NCI-H524 treated with DMSO at 0.1 percent for 48 hours (cell line): ENCODE measurements at places on chromosomes 3 and 15.

GRCh38 chr15:40911141-40911540 is 16.9 kb downstream of the VPS18 start:
- peak; percentile 24 for DNase-seq

GRCh38 chr3:171445620-171446204 is 14.5 kb downstream of the TNIK start:
- DNase-seq: no peak

- DNase-seq: no peak
Measured at GRCh38 chr15:80864666-80865065, 85.5 kb downstream of the CEMIP start.

DNA sequence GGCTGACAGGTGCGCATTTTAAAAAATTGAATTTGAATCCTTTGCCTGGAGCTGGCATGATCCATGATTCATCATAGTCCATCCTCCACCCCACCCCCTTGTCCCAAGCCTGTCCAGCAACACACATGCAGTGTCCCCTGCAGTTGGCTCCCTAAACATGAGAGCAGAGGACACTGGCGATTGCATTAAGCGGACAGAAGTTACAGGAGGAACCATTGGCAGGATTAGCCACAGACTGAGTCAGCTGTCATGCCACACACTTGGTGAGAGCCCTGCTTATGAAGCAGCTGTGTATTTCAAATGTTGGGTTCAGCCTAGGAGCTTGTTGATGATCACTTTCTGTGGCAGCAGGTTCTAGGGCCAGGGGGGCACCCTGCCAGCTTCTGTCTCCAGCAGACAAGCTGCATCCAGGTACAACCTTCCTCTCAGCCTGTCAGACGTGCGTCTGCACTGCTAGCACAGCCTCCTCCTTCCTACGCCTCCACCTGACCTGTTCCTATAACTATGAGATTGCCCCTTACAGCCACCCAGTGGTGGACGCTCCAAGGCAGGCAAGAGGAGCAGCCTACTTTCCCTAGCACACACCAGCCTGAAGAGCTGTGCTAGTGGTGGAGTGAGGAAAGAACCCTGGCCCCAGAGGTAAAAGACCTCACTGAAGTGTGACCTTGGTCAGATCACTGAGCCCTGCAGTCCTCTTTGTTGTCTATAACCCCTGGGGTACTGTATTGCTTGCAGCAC is 121.9 kb downstream of the SLCO3A1 start:
- DNase-seq: no peak

DNA sequence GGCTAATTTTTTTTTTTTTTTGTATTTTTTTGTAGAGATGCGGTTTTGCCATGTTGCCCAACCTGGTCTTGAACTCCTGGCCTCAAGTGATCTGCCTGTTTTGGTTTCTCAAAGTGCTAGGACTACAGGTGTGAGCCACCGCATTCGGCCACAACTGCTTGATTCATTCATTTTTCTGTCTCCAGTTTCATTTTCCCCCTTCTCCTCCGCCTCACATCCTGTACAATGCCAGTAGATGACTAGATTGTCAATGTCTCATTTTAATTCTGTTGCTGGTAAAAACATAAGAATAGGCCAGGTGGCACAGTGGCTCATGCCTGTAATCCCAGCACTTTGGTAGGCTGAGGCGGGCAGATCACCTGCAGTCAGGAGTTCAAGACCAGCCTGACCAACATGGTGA is 12.0 kb upstream of the ZNF592 start:
- no peak for DNase-seq

DNA sequence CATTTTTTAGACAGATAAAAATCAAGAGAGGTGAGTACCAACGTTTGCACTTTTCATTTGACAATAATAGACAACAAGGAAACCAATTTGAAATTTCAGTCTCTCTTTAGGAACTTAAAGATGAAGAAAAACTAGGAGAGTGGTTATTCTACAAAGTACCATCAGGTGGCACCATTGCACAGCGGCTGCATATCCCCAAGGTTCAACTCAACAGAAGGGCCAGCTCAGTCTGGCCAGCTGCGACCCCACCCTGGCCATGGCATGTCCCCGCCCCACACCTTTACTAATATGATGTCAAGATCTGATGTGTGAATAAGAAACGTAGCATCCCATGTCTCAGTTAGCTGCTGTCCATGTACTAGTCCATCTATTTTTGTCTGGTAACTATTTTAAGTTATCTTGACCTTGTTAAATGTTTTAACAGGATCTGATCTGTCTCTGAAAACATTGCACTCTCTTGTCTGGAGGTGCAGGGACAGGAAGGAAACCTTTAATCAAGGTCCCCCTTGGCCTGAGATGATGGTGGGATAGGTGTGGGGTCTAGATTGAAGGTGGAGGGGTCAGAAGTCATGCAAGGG is 35.5 kb upstream of the CGNL1 start:
- peak; percentile 44 for DNase-seq

- DNase-seq: no peak
Measured at GRCh38 chr3:28891485-28891884, 389.4 kb upstream of the RBMS3 start.
